CD4-positive, alpha-beta T cell treated with Interleukin-12 subunit alpha and Interleukin-12 subunit beta, for 1 hour (primary cell): ENCODE measurements at places on chromosomes 13 and 19.
A peak's percentile ranks its signal among the peaks of the same experiment; 100 is the strongest.

DNA sequence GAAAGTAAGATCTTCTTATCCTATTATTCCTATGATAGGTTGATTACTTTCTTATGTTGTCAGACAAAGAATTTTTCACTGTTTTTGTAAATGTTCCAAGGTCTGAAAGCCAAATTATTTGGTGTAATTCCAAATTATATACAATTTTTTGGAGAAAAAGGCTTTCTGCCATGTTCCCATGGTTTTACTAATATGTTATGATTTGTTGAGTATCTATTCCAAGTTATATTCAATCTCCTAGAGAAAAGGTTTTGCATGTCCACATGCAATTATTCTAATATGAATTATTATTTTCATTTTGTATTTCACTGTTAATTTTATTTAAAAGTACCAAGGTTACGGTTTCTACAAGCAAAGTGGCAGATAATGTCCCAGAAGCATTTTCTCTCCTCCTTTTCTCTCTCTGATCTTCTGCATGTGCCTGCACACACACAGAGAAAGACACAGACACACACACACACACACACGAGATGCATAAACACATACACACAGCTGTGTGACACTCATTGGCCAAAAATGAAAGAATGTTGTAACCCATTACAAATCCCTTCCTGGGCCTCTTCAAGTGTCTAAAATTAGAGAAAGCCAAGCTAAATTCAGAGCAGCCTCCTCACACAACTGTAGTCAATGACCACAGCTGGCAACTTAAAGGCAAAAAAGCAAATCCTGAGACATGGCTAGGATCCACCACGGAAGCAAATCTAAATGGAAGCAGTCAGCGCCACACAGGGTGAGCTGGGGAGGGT lies 621.0 kb downstream of the EFNB2 start:
- no peak for DNase-seq

- no peak for DNase-seq
Observed at GRCh38 chr13:35830850-35831450, 300.2 kb downstream of the DCLK1 start.

DNA sequence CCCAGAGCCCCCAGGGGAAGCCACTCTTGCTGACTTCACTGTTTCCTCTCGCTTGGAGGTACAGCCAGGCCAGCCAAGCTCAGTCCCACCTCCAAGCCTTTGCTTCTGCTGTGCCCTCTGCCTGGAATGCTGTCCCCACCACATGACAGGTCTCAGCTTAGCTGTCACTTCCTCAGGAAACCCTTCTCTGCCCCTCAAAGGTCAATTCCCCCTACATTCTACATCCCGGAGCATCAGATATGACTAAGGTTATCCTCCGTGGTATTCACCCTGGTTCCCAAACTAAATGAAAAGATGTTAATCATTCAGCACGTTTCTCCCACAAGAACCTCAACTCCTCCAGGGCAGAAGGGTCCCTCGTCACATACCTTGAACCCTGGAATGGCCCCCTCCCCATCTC lies 53.5 kb downstream of the PTPRS start:
- DNase-seq: no peak

DNA sequence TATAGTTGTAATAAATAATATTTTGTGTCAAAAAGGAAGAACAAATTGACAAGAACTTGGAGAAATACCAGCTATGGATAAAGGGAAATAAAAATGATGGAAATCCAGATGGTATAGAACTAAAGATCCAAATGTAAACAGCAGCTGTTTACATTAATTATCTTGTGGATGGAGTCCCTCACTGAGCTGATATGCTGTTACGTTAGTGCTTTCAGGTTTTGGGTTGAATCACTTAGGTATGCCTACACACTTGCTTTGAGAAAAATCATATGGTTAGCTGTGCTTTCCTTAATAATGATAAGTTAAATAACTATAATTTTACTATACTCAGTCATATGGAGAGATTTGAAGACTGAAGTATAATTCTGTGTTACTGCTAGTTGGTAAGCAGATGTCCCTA lies 27.7 kb downstream of the WASF3 start:
- no peak for DNase-seq

DNA sequence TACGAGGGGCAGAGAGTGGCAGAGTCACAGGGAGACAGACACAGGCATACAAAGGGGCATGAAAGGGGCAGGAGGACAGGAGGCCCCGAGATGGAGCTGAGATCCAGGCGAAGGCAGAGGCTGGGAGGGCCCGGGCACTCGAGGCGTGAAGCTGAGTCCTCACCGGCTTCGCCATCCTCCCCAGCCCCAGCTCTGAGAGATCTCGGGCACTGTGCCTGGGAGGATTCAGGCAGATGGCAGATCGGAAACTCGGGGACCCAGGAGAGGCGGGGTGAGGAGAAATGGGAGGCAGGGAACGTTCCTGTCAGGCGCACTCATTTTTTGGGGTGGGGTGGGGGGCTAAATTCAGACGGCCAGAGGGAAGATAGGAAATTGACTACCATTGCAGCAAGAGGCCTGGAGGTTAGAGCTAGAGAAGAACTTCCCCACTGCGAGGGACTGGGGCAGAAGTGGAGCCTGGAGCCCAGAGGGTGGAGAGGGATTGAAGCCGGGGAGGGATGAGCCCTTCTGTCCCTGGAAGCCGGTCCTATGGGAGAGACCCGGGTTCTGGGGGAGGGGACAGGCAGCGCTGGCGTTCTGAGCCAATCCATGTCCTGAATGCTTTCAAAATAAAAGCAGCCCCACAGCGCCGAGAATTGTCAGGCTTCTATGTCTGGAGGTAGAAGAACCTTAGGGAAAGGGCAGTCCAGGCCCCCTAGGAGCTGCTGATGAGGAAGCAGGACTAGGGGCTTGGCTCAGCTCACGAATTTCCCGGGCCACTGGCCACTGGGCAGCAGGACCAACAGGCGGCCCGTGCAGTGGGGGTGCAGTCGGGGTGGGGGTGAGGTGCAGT lies 12.6 kb downstream of the LRRC4B start:
- DNase-seq: no peak

DNA sequence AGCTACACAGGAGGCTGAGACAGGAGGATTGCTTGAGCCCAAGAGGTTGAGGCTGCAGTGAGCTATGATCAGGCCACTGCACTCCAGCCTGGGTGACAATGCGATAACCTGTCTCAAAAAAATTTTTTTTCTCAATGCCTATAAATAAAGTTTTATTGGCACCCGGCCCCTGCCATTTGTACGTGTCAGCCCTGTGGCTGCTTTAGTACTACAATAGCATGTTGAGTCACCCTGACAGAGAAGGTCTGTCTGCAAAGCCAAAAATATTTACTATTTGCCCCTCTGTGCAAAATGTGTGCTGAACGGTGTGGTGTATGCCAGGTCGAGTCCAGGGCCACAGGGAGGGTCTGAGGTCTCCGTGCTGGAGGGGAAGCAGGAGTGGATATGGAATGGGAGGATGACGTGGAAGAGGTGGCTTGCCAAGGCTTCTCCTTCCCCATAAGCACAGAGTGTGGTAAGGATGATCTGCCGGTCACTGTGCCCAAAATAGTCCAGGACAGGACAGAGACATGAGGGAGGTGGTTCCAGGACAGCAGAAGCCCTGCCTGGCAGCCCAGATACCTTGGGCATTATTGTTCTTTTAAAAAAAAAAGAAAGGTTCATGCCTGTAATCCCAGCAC lies 10.0 kb downstream of the NMRK2 start:
- DNase-seq: no peak

DNA sequence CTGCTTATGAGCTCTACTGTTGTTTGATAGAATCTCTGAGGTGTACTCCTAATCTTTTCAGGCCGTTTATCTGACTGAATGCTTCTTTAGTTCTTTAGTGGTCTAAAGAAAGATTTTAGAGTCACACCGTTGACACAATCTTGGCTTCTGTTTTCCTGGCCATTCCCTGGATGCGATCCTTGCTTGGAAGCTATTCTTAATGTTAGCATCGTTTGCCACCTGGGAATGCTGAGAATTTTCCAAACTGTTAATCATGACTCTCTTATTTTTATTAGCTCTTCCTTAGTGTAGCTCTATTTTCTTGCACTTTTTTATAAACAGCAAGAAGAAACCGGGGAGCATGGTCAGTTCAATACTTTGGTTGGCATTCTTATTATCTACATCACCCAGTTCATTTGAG lies 281.0 kb upstream of the PCDH20 start:
- no peak for DNase-seq

GRCh38 chr13:108034909-108035410 lies 180.4 kb downstream of the LIG4 start:
- no peak for DNase-seq

DNA sequence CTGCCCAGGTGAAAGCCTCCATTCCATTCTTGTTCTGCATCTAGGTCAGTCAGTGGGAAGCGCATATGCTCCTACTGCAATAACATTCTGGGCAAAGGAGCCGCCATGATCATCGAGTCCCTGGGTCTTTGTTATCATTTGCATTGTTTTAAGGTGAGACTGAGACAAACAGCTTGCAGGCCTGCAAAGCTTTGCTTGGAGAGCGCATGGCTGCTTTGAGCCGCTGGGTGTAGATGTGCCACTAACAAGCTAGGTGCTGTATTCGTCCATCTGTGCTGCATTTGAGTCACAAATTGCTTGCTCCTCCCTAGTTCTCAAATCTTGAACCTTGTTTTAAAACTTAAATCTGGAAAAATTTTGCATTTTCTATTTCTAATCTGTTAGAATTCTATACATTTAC lies 219.1 kb downstream of the LMO7 start:
- no peak for DNase-seq

DNA sequence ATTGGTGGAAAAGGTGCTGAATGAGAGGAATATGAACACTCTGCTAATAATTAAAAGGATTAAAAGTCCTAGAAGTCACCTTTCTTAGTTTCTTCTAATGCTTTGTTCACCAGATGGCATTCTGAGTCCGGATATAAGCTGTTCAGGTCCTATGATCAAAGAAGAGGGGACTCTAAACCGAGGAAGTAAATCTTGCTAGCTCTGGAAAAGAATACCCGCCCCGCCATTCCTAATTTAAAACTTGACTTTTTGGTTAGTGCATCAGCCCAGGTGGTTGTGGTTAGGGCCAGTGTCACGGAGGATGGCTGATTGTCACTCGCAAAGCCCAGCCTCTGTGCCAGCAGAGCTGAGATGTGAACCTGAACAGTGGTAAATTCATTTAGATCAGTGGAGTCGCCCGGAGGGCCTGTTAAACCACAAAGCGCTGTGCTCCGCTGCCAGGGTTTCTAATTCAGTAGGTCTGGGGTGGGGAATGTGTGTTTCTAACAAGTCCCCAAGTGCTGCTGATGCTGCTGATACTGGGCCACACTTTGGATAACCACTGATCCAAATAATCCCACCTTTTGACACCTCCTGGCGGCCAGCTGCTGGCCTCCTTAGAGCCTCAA lies 425.4 kb downstream of the DCT start:
- DNase-seq: no peak

DNA sequence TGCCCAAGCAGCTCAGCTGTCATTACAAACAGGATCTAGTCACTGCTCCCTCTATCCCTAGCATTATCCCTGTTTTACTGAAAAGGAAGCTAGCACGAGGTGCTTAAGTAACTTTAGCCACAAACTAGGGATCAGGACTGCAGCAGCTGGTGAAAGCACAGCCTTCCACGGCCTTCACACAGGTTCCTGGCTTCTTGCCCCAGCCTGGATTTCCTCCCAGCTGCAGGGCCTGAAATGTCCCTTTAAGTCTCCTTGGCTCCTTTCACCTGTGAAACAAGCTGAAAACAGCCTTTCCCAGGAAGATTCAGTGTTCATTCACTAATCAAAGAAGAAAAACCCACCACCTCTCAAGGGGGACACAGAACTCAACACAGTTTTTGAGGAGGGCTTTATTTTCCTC lies 754.5 kb downstream of the DIAPH3 start:
- DNase-seq: no peak

- DNase-seq: no peak
Observed at GRCh38 chr13:39389013-39389412, 214.0 kb downstream of the LHFPL6 start.

GRCh38 chr13:70616847-70617246 lies 508.6 kb upstream of the KLHL1 start:
- no peak for DNase-seq

GRCh38 chr13:74080762-74081161 lies 53.4 kb downstream of the KLF12 start:
- peak; percentile 44 for DNase-seq

GRCh38 chr13:96075953-96076543 lies 13.9 kb upstream of the HS6ST3 start:
- no peak for DNase-seq

DNA sequence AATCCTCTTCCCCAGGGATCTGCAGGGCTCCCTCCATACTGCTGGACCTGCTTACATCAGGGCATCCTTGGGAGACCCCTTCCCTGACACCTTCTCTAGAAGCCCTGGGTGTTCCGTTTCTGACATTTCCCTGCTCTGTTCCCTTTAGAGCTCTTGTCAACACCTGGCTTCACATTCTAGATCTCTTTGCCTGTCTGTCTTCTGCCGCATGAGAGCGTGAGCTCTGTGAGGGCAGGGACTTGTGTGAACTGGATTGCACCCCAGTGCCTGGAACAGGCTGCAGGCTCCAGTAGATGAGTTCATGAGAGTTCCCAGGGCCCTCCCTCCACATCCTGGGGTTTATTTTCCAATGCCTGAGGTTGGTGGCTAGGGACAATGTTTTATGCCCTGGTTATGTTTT lies 651 bp downstream of the CEACAM7 start:
- no peak for DNase-seq

DNA sequence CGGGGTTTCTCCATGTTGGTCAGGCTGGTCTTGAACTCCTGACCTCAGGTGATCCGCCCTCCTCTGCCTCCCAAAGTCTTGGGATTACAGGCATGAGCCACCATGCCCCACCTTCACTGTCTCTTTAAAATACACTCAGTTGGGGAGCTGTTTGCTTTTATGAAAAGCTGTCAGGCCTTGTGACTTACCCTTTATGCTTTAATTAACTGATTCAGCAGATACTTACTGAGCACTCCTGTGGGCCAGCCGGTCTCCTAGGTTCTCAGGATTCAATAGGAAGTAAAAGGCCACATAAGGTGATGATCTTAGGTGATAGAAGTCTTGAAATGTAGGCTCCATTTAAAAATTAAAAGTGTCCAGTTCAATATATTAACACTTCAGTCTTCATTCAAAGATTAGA lies 7.5 kb downstream of the UBAC2 start:
- DNase-seq: no peak

GRCh38 chr13:47213047-47213446 lies 316.2 kb upstream of the HTR2A start:
- no peak for DNase-seq

DNA sequence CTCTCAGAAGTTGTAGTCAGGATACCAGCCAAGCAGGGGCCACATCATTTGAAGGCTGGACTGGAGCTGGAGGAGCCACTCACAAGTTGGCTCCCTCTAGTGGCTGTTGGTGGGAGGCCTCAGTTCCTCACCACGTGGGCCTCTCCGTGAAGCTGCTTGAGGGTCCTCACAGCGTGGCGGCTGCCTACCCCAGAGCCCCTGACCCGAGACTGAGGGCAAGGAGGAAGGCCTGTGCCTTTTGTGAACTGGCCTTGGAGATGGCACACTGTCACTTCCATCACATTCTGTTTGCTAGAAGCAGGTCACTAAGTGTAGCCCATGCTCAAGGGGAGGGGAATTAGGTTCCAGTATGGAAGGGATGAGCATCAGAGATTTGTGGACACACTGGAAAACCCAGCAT lies 14.6 kb downstream of the GNA11 start:
- peak; percentile 77 for DNase-seq
